Neural crest cell (in vitro differentiated cells): ENCODE measurements at places on chromosomes 16 and 17. TPM values are rescaled to one million over a fixed set of nuclear protein-coding genes. Genes with fewer than 3 reads are reported as not detected.

DNA sequence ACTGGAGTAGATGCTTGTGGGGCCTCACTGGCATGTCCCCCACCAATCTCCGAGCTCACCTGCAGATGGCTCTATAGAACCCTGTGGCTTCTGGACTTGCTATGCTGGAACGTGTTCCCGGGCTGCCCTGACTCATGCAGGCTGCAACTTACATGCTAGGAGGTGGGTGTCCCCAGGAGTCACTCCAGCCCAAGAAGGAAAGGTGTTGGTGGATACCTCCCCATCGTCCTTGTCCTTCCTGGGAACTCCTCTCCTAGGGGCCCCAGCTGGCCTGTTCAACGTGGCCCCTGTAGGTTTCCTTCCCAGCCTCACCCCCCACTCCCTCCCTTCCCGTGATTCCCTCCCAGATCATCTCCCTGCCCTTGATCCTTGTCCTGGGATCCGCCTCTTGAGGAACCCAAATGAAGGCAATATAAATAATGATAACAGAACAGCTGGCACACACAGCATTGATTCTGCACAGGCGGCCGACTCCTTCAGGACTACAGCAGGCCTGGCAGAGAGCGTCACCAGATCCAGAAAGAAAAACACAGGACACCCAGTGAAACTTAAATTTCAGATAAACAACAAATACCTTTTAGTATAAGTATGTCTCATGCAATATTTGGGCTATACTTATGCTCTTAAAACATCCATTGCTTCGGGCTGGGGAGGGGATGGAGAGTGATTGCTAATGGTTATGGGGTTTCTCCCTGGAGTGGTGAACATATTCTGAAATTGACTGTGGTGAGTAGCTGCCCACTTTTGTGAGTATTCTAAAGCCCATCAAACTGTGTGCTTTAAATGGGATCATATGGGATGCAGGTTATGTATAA is 221.1 kb upstream of the GSE1 start:
- peaks cover 15% of the 10 kb centered on the region for H3K27me3 ChIP-seq
- H3K4me1 ChIP-seq: peaks cover 21% of the 10 kb centered on the region
- no peaks in the 10 kb centered on the region for H3K36me3 ChIP-seq
- no peak overlapping the region for H3K27ac ChIP-seq

The USP43 gene
- 2.0 and 2.7 TPM in 2 replicates for total RNA-seq

DNA sequence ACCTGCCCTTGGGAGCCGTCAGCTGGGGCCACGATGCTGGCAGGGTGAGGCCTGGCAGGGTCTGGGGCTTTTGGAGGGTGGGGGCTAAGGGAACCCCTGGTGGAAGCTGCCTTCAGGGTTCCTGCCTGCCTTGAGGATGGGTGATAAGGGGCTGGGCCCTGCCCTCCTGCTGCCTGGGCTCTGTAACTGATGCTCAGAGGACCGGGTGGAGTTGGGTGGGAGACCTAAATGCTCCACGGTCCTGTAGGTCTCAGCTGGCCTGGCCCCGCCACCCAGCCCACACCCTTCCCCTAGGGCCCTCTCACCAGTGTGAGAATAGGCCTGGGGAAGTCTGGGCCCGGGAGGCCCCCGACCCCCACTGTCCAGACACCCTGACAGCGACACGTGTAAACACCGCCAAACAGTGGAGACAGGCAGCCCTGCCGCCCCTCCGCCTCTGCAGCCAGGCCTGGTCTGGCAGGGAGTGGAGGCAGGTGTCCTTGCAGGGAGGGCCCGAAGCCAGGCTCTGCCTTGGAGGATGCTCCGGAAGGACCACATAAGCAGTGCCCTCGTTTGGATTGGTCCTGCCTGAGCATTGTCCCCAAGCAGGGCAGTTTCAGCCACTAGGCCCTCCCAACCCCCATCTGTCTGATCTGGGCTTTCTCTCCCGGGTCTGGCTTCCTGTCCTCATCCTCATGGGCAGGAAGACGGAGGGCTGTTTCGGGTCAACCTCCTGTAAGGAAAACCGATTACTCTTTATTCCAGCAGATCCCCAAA is 6.5 kb upstream of the BAHCC1 start:
- H3K4me1 ChIP-seq: peaks cover 75% of the 10 kb centered on the region
- peaks cover 8% of the 10 kb centered on the region for H3K36me3 ChIP-seq
- DNase-seq: no peak
- H3K4me3 ChIP-seq: peak overlapping the region; percentile 87
- peak overlapping the region; percentile 83 for H3K27ac ChIP-seq

The SLC5A11 gene
- total RNA-seq: not detected in 2 replicates

The CRHR1 gene
- 0.41 and 1.1 TPM in 2 replicates for total RNA-seq

The TBC1D3B gene
- total RNA-seq: 12.5 and 13.2 TPM in 2 replicates

GRCh38 chr16:86225905-86226371 is 284.4 kb upstream of the FOXF1 start:
- peaks cover 8% of the 10 kb centered on the region for H3K4me1 ChIP-seq
- H3K27me3 ChIP-seq: peaks cover 65% of the 10 kb centered on the region
- no peak for DNase-seq
- no peak overlapping the region for H3K27ac ChIP-seq
- no peak overlapping the region for H3K4me3 ChIP-seq

The ANKRD40CL gene
- not detected in 2 replicates for total RNA-seq

The SSH2 gene
- 29.2 and 32.9 TPM in 2 replicates for total RNA-seq

GRCh38 chr16:89712274-89712781 is 8.4 kb downstream of the VPS9D1 start:
- peaks cover 2% of the 10 kb centered on the region for H3K27me3 ChIP-seq
- H3K4me3 ChIP-seq: peak overlapping the region; percentile 49
- H3K27ac ChIP-seq: no peak overlapping the region

DNA sequence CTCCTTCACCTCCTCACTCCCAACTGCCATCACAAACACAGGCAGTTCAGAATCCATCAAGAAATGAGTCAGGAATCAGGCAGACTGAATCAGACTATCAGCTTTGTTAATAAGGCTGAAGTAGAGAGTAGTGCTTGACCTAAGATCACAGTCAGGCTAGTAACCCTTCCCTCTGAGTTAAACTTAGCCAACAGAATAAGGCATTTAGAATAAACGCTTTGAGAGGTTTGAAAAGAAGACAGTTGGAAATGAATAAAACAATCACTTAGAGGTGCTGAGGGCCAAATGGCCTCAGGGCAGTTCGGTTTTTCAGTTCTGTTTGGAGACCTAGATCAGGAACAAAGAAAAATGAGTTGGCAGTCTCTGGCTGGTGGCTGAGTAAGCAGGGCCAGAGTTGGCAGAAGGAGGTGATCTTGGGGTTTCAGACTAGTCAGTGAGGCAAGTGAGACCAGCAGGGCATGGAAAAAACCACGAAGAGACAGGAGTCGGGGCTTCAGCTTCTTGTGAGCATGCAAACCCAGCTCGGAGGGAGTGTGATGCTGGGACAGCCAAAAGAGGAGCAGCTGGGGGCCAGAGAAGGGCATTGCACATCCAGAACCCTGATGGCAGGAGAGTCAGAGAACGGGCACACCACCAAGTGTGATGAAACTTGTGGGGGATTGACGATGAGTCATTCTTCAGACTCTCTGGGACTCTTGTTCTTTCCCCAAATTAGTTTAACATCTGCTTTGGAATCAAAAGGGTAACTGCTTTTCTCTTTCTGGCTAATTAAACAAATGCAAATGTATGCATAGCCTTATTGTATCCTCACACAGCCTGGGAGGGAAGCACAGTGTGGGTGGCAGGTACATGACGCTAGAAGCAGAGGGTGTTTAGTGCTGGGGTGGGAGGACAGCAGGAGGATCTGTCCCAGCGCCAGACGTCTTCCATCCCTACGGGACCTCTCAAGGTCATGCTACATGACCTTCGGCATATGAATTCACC is 54.8 kb downstream of the SPECC1 start:
- no peaks in the 10 kb centered on the region for H3K27me3 ChIP-seq
- H3K36me3 ChIP-seq: no peaks in the 10 kb centered on the region
- H3K27ac ChIP-seq: no peak overlapping the region
- no peak for DNase-seq
- H3K4me1 ChIP-seq: peaks cover 16% of the 10 kb centered on the region
- H3K4me3 ChIP-seq: no peak overlapping the region

The CDH11 gene
- total RNA-seq: 28.5 and 31.7 TPM in 2 replicates

The BCL6B gene
- total RNA-seq: 0.41 and 0.42 TPM in 2 replicates

DNA sequence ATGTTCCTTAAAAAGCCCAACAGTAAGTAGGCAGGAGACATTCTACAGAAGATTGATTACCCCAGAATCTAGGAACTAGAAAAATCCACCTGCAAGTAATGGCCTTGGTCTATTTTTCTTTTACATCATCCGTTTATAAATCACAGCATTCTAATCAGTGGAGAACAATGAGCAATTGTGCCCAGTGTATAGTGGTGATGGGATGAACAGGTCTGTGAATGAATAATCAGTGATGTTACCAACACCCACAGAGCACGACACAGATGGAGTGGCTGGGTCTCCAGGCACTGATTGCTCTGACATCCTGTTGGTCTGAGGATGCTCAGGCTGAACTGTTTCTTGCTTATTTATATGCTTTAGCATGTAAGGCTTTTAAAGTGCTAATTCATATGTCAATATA is 1251.2 kb upstream of the CDH8 start:
- DNase-seq: no peak
- H3K27me3 ChIP-seq: no peaks in the 10 kb centered on the region
- H3K27ac ChIP-seq: no peak overlapping the region
- no peak overlapping the region for H3K4me3 ChIP-seq
- H3K4me1 ChIP-seq: peaks cover 4% of the 10 kb centered on the region

GRCh38 chr16:4525069-4525468 is 13.5 kb downstream of the CDIP1 start:
- DNase-seq: no peak
- peaks cover 8% of the 10 kb centered on the region for H3K36me3 ChIP-seq
- H3K4me3 ChIP-seq: no peak overlapping the region
- H3K27me3 ChIP-seq: no peaks in the 10 kb centered on the region
- no peak overlapping the region for H3K27ac ChIP-seq
- peaks cover 14% of the 10 kb centered on the region for H3K4me1 ChIP-seq

GRCh38 chr17:12431188-12431587 is 234.5 kb upstream of the MYOCD start:
- H3K27ac ChIP-seq: no peak overlapping the region
- H3K4me3 ChIP-seq: no peak overlapping the region
- H3K4me1 ChIP-seq: no peaks in the 10 kb centered on the region
- H3K27me3 ChIP-seq: no peaks in the 10 kb centered on the region

GRCh38 chr16:84501077-84501735 is 3.3 kb downstream of the MEAK7 start:
- peak overlapping the region; percentile 50 for H3K27ac ChIP-seq
- DNase-seq: no peak
- peaks cover 11% of the 10 kb centered on the region for H3K36me3 ChIP-seq

- DNase-seq: peak; percentile 58
- H3K36me3 ChIP-seq: no peaks in the 10 kb centered on the region
- no peak overlapping the region for H3K27ac ChIP-seq
- H3K4me3 ChIP-seq: no peak overlapping the region
- H3K27me3 ChIP-seq: peaks cover 8% of the 10 kb centered on the region
These were observed 11.4 kb downstream of the SLC13A5 start for GRCh38 chr17:6701719-6702118.

GRCh38 chr17:17940441-17940911 is 31.7 kb downstream of the TOM1L2 start:
- no peak for DNase-seq
- peaks cover 63% of the 10 kb centered on the region for H3K4me1 ChIP-seq
- no peak overlapping the region for H3K27ac ChIP-seq
- H3K36me3 ChIP-seq: no peaks in the 10 kb centered on the region
- H3K4me3 ChIP-seq: no peak overlapping the region

DNA sequence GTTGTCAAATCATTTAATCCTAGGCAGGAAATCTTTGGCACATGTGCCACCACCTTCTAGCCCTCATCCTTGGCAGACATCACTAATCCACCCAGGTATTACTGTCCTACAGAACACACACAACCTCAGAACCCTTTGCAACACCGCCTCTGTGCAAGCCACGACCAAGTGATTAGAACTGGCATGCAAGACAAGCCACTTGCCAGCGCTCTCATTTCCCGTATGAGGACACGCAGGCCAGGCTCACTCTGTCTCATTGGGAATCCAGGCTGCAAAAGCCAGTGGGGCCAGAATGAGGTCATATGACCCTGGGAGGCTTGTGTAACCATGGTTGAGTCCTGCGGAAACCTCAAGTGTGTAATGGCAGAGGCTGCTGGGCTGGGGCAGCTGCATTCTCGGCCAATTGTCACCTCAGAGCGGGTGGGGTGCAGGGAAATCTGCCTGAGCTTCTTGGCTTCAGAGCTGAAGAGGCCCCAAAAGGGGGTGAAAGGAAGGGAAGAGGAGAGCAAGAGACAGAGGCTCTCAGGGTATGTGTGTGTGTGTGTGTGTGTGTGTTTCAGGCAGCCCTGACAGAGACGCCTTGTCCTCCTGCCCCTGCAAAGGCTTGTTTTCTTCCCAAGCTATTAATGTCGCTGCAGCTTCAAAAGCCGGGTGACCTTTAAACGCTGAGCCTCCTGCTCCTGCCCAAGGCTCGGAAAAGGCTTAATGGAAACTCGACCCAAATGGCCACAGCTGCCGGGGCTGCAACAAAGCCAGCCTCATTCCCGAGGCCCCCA is 43.2 kb upstream of the MRPS23 start:
- H3K4me1 ChIP-seq: peaks cover 80% of the 10 kb centered on the region
- H3K4me3 ChIP-seq: peak overlapping the region; percentile 79
- peaks cover 5% of the 10 kb centered on the region for H3K36me3 ChIP-seq
- DNase-seq: peak; percentile 73
- peak overlapping the region; percentile 99 for H3K27ac ChIP-seq
- H3K27me3 ChIP-seq: peaks cover 2% of the 10 kb centered on the region

DNA sequence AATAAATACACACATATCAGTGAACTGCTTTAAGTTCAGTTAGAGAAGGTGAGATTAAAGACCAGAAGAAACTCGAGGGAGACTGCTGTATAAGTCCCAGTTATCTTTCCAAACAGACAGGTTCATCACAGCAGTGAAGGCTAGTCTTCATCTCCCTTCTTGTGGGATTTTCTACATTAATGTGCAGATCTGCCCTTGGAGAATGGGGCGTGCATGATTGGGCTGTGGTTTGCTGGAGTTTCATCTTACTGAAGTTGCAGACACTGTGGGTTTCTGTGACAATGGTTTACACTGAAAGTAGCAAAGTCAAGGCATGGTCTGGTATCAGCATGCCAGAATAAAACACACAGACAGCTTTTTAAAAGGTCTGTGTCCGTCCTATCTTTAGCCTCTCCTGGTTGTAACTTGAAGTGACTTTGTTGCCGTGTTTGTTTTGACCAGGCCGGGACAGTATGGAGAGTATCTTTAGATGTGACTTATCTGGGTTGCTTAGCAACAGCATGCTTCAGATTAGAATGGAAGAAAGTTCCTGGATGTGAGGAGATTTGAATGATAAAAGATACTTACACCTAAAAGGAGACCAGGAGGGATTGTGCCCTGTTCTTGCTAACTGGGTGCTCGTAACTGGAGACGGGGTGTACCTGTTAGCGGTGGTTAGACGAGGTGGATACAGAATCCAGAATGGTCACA is 16.1 kb downstream of the NAA60 start:
- peak overlapping the region; percentile 92 for H3K4me3 ChIP-seq
- peaks cover 51% of the 10 kb centered on the region for H3K4me1 ChIP-seq
- H3K27ac ChIP-seq: no peak overlapping the region
- H3K27me3 ChIP-seq: no peaks in the 10 kb centered on the region

DNA sequence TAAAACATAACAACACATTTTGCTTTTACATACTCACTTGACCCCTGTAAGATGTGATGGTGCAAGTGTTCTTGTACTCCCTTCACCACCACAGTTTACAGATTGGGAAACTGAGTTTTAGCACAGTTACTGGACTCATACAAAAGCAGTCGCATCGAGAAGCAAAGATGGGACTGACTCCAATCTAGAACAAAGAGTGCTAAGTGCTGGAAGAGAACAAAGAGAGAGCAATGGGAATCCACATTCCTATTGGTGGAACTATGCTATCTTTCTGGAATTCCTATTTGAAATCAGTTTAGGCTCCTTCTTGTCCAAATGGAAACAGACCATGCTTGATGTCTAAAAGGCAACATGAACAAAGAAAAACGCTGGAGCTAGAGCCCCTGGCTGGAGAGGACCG is 9.1 kb downstream of the TOM1L2 start:
- no peaks in the 10 kb centered on the region for H3K36me3 ChIP-seq
- no peak overlapping the region for H3K27ac ChIP-seq
- H3K27me3 ChIP-seq: no peaks in the 10 kb centered on the region
- no peak overlapping the region for H3K4me3 ChIP-seq
